ENCODE measurements at places on chromosomes 5 and 9. TPM values are rescaled to one million over a fixed set of nuclear protein-coding genes. Genes with fewer than 3 reads are reported as not detected.

Gene SPEF2
- total RNA-seq, result 7.6 TPM

Gene FOXD4L5
- total RNA-seq, result 0.25 TPM

Gene PCAT7
- total RNA-seq, result not detected

Gene C9orf153
- 0.12 TPM for total RNA-seq

Gene PTGER4
- 0.66 TPM for total RNA-seq

Gene OTP
- total RNA-seq, result not detected

Gene PCDHGC5
- total RNA-seq, result 1.4 TPM

Gene SLC36A3
- total RNA-seq, result not detected

Gene BARX1
- total RNA-seq, result not detected

Gene RNF183
- total RNA-seq, result 0.38 TPM

Gene PGM5
- 24.2 TPM for total RNA-seq

Gene NDUFB6
- total RNA-seq, result 38.8 TPM

Gene TSSK1B
- total RNA-seq, result not detected

Gene FCN1
- 2.3 TPM for total RNA-seq

Gene PURA
- 29.8 TPM for total RNA-seq

Gene CARTPT
- not detected for total RNA-seq

Gene SLF1
- total RNA-seq, result 8.0 TPM

Gene C9orf50
- not detected for total RNA-seq

Gene EXD3
- 27.1 TPM for total RNA-seq

All from ovary (tissue), 10 donors.